Stomach (tissue), 19 donors: ENCODE measurements at places on chromosomes 3 and 15. TPM values are rescaled to one million over a fixed set of nuclear protein-coding genes. Genes with fewer than 3 reads are reported as not detected.

DNA sequence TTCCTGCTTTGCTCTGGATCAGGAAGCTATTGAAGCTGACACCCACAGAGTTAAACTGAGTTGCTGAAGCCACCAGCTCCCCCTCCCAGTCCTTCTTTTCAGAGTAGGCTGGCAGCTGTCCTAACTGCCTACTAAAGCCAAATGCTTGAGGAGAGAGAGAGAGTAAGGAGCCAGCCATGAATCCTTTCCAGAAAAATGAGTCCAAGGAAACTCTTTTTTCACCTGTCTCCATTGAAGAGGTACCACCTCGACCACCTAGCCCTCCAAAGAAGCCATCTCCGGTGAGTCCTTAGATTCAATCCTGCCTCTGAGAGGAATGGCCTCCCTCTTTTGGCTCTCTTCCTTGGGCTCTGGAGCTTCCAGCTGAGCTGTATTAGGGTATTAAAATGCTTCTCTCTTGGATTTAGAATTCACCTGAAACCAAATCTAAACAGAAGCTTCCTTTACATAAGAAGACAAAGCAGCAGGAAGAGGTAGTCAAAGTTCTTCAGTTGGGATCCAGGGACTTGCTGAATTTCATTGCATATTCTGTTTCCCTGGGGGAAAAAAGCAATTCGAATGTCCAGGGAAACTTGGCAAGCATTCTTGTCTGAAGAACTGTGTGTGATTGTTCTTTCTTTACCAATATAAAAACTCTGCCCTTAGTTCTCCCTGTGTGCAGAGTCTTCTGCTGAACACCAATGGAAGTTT, at the start of gene SLC15A2:
Gene SLC15A2 (plus strand): TSS at position 101 of the 690 bp plus-strand sequence. CDS start 76 bp downstream, at position 177.
- peaks cover 17% of the 10 kb centered on the region for H3K4me1 ChIP-seq
- no peak within 1 kb of the TSS for H3K27ac ChIP-seq
- H3K36me3 ChIP-seq, result no peaks in the 10 kb centered on the region
- peak; percentile 45 for DNase-seq

GRCh38 chr15:92097474-92098178, 244.1 kb downstream of the SLCO3A1 start:
- no peaks in the 10 kb centered on the region for H3K4me1 ChIP-seq
- H3K27me3 ChIP-seq, result no peaks in the 10 kb centered on the region
- no peak overlapping the region for H3K4me3 ChIP-seq
- H3K27ac ChIP-seq, result no peak overlapping the region
- H3K36me3 ChIP-seq, result no peaks in the 10 kb centered on the region
- peak; percentile 84 for DNase-seq

DNA sequence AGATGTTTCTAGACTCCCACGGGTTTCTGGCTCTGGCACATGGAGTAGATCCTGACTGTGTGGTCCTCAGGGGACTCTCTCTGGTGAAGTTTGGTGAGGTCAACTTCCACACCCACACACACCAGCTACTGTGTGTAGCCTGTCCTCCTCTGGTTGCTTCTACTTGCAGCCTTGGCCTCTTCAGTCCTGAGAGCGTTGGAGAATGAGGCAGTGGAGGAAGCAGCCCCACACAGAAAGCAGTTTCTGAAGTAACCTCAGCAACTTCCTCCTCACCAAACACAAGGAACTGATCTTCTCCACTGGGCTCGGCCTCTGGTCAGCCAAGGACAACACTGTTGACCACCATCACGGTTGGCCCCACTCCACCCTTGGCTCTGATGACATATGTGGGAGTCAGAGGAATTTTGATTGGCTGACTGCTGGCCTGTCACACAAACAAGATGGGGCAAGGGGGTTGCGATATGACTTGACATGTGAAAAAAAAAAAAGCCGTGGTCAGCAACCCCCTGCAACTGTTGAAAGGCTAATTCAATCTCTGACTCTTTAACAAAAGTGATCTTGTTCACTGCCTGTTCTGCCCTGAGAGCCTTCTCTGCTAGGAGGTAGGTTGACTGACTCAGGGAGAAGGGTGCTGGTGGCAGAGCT, 19.6 kb downstream of the CD86 start:
- no peaks in the 10 kb centered on the region for H3K36me3 ChIP-seq
- no peak for DNase-seq
- H3K4me1 ChIP-seq, result no peaks in the 10 kb centered on the region

PTX3 gene
- 25.7 TPM for total RNA-seq

ROPN1 gene
- 0.55 TPM for total RNA-seq
